DMS79 treated with DMSO at 0.1 percent for 48 hours (cell line): ENCODE measurements at places on chromosomes 3 and 15.

DNA sequence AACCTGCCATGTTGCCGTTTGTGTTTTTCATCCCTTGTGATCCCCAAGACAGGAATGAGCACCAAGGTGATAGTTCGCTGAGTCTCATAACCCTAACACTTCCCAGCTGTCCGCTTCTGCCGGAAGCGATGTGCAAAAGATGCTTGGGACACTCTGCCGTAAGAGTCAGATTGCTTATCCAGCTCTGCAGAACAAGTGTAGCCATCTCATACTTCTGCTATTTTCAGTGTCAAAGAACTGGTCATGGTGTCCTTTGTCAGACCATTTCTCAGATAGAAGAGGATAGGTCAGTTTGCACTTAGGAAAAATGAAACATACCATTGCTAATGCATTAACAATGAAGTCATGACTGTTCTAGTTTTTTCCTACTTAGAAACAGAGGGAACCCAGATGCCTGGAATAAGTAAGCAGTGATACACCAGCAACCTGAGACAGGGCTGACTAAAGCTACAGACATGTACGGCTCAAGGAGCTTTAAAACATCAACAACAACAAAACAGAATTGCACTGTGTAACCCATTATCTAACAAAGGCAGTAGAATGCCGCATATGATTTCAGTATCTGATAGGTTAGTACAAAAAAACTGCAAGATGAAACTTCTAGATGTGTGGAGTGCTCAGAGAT lies 134.0 kb upstream of the IL12A start:
- DNase-seq, result peak; percentile 22

DNA sequence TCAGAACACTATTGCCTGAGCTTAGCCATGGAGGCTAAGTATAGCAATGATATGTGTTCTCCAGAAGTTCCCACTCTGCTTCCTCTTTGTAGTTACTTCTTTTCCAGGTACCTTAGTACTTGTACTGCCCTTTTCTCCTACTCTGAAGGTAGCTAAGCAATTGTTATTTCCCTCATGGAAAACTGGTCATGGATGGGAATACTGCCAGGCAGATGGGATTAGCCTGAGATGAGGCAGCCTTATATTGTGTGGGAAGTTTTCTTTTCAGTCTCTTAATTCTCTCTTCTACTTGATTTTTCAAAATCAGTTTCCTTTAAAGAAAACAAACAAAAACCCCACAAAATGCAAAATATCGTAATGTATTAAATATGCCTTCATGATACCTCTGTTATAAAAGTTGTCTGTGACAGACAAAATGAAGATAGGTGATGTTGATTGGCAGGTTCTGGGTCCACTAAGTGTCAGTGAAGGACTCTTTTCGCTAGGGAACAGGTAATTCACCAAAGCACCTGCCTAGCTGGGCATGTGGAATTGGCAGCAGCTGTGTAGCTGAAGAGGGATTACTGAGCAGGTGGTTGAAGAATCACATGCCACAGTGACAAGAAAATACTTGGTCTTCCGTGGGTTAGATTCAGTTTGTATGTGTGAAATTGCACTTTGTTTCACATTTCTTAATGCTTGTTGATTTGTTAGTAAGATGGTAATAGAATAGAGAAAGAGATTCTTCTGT lies 4.1 kb downstream of the ZNF609 start:
- peak; percentile 61 for DNase-seq

GRCh38 chr15:78988361-78988911 lies 43.6 kb upstream of the CTSH start:
- DNase-seq, result no peak

GRCh38 chr15:91561371-91562100 lies 292.0 kb upstream of the SLCO3A1 start:
- no peak for DNase-seq

- no peak for DNase-seq
Measured at GRCh38 chr3:187979564-187979963, 174.4 kb upstream of the LPP start.

DNA sequence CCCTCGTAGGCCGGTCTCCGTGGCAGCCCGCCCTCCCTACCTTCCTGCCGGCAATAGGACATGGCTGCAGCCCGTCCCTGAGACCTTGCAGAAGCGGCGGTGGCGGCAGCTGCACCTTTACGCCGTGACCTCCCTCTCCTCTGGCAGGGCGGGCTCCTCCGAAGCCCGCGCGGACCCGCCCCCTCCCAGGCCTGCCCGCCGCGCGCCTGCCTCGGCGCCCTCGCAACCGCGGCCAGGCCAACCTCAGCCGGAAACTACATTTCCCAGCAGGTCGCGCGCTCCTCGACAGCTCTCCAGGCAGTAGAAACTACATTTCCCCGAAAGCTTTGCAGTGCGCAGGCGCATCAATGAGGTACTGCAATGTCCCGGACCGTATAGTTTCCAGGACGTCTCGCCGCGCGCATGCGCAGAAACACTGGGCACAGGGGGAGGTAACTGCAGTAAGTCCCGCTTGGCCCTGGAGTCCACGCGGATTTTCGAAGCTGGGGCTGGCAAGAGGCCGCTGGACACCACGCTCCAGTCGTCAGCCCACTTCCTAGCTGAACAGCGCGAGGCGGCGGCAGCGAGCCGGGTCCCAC lies at the start of the genes CHCHD4 and TMEM43:
Gene CHCHD4 (minus strand): TSS at position 256 of the 578 bp plus-strand sequence. CDS start 194 bp downstream, at position 62.
Gene TMEM43 (plus strand): TSS at position 438 of the 578 bp plus-strand sequence. CDS start 142 bp downstream, outside the sequence.
- DNase-seq, result peak; percentile 83

GRCh38 chr3:89264037-89264560 lies 156.7 kb downstream of the EPHA3 start:
- DNase-seq, result no peak

DNA sequence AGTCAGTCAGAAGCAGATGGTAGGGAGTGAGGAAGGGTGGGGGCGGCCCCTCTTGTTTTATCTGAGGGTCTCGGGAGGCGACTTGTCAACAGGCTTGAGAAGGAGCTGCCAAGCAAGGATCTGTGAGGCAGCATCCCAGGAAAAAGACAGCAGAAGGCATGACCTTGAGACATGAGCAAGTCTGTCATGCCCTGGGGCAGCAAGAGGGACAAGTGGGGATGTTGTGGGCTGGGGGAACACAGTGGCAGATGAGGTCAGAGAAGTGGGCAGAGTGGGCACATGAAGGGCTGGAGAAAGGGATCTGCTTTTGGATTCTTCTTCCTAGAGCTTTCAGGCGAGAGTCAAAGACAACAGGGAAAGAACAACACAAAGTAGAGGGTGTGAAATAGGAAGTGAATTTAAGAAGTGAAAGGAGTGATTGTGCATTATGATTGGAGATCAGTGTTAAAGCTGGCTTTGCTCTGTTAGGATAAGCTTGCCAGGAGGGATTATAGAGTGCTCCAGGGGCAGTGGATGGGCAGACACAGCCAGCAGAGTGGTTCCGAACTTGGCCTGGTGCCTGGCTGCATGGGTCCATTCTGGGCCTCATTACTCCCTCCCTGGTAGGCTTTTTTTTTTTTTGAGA lies 73.3 kb downstream of the USP13 start:
- no peak for DNase-seq

DNA sequence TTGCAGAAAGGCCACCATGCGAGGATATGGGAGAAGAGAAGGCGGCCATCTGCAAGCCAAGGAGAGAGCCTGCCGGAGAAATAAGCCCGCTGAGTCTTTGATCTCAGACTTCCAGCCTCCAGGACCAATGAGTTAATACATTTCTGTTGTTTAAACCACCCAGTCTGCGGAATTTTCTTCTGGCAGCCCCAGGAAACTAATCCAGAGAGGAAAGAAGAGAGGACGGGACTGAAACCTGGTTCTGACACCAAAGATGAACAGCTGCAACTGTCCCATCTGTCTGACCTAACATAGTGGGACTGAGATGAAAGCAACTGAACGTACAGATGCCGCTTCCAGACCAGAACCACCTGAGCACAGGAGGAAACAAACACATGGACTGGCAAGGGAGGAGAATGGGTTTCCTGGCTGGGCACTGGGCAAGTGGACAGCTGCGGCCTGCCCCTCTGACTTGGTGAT lies 32.3 kb downstream of the VGLL4 start:
- no peak for DNase-seq

DNA sequence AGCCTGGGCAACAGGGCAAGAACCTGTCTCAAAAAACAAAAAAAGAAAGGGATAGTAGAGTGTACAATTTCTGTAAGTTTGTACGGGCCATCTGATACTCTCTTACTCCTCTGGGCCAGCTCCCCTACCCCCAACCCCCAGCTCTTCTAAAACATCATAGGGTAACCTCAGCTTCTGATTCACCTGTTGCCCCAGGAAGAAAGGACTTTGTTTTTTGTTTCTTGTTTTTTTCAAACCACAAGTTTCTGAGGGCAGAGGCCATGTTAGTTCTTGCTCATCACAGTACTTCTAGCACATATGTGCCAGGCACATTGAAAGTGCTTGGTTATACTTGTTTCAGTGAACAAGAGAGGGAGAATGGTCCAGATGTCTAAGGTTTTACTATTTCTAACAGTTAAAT lies 20.2 kb downstream of the ATOSA start:
- no peak for DNase-seq

DNA sequence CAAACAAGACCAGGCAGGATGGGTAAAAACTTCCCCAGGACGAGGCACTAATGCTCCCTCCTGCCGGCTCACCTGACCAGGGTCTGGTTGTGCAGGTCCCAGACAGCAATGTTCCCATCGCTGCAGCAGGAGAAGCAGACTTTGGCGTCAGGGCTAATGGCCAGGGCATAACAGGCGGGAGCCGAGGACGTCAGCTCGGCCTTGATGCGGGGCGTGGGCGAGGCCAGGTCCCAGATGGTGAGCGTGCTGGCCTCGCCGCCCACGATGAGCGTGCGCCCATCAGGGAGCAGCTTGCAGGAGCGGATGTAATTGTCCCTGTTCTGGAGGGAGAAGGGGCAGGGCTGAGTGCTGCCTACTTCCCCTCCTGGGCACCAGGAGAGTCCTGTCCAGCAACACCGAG lies 43.4 kb downstream of the TLE3 start:
- no peak for DNase-seq

GRCh38 chr3:126216416-126216815 lies 36.0 kb upstream of the ALDH1L1 start:
- DNase-seq, result no peak

DNA sequence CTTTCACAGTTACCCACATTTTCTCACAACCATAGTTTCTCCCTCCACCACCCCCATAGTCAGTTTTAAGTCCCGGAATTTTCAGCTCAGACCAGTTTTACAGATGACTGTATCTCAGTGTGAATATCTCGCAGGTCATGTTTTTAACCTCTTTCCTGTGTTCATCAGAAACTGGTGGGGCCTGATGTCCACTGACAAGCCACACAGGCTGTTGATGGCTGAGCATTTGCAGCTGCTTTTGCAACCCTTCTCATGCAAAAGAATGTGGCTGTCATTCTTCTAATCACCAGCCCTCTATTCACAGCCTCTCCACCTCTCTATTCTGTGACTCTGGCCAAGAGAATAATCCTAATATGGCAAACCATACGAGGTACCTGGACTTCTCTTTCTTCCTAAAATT lies 8.5 kb downstream of the GYG1 start:
- DNase-seq, result no peak

DNA sequence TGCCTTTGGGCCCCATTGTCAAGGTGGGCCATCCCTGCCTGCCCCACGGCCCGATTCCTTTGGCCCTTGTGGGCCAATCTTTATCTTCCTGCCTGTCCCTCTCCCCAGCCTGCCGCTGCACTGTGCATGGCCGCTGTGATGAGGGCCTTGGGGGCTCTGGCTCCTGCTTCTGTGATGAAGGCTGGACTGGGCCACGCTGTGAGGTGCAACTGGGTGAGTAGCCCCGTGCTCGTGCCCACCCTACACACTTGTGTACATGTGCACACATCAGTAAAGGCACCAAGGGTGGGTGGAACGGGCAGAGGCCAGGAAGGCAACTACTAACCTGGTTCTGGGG lies 12.2 kb downstream of the NT5DC2 start:
- no peak for DNase-seq

GRCh38 chr3:188974856-188975599 lies 196.7 kb upstream of the TPRG1 start:
- peak; percentile 92 for DNase-seq

DNA sequence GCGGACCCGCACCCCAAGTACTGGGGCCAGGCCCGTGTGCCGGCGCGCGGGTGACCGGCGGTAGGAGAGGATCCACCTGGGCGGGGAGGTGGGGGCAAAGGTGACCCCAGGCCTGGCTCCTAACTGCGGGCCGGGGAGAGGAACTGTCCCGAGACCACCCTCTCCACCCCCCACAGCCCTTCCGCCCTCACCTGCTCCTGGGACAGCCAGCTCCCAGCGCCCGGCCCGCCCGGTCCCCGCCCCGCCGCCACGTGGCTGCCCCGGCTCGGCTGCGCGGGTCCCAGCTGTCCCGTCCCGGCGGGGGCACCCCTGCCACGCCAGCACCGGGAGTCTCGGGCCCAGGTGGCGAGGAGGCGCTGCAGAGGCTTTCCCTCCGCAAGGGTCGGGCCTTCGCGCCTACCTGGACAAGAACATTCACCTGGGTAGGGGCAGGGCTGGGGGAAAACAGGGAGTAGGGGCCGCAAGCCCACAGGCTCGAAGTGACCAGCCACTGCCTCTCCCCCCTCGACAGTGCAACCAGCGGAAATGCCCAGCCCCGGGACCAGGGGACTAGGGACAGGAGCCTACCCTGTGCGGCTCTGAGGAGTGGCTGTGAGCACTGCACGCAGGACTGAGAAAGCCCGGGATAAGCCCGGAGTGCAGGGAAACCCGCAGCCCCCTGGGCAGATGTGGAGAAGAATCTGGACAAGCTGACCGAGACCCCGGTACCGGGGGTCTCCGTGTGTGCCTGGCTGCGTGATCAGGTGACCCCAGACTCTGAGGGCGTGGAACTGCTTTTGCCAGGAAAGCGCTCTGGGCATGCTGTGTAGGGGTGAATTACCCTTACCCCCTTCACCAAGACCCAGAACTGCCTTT lies at the start of gene SLC12A8:
Gene SLC12A8 (minus strand): TSS at position 240 of the 855 bp plus-strand sequence. CDS start 1,399 bp downstream, outside the sequence.
- no peak for DNase-seq

DNA sequence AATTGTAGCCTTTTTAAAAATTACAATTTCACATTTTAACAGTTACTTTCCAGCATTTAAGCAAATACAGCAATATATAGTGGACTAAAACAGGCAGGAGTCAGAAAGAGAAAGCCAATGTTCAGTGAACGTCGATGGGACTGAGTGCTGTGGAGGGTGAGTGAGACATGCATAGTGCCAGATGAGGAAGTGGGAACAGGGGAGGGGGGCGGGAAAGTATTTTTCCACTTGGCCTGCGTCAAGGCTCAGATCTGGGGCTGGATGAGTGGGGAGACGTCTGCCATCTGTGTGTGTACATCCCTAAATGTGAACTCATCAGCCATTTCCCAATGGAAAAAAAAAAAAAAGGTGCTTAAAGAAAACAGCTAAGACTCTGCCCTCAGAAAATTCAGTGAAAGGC lies 19.2 kb upstream of the RAD18 start:
- DNase-seq, result no peak
